ENCODE measurements at places on chromosomes 2 and 18.

DNA sequence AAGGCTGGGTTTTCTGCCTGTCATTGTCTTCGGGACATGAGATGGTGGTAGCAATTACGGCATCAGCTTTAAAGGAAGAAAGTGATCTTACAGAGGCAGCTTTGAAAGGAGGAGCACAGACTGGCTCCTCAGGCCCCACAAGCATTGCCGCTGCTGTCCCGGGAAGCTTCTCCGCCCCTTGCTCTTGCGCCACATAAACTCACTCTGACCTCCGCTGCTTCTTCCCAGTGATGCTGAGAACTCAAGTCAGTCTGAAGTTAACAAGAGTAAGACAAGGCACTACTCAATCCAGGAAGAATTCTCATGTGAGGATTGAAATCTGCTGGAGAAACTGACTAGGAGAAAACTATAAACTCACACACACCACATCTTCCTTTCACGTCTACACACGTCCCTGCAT lies 112.4 kb upstream of the RIOK3 start:
- no peak for DNase-seq

- no peak for DNase-seq
Observed at GRCh38 chr2:132366421-132367180, 50.0 kb upstream of the GPR39 start.

GRCh38 chr2:219501849-219502248 lies 3.2 kb downstream of the GMPPA start:
- DNase-seq: no peak

GRCh38 chr2:36861896-36862295 lies 104.4 kb downstream of the STRN start:
- no peak for DNase-seq

DNA sequence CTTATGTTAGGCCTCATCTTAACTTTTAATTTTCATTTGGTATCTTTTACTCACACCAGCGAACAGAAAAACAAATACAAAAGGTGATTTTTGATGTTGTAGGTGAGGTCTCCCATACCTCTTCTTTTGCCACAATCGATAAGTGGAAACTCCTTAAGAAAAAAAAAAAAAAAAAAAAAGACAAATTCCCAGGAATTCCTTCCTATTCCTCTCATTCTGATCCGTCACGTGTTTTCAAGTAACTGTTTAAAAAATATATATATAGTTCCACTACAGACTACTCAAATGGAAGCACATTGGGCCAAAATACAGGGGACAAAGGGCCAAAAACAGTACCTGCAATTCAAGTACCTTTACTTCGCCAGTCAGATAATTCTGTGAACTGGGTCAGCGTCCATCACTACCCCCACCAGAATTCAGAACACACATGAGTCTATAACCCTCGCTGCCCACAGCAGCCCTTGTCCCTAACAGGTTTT lies 16.5 kb downstream of the NMUR1 start:
- no peak for DNase-seq

GRCh38 chr2:15730545-15731212 lies 139.0 kb downstream of the DDX1 start:
- DNase-seq: no peak

GRCh38 chr2:47344890-47345589 lies 57.9 kb upstream of the MSH2 start:
- DNase-seq: no peak

GRCh38 chr2:72111061-72111460 lies 36.6 kb downstream of the CYP26B1 start:
- no peak for DNase-seq

DNA sequence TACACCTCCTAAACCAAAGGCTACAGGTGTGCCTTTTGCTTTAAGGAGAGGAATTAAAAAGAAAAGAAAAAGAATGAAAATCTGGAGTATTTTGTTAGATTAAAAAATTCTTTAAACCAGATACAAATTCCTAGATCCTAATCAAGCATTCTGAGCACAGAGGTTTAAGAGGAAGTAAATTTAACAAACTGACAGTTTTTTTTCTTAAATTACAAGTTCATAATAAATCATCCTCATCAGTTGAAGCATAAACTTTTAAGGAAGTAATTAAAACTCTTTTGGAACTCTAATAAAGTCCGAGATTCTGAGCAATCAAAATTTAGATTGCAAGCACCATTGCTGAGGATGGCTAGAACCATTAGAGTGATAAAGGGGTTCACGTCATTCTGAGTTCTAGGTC lies 75.1 kb downstream of the POLE4 start:
- no peak for DNase-seq

DNA sequence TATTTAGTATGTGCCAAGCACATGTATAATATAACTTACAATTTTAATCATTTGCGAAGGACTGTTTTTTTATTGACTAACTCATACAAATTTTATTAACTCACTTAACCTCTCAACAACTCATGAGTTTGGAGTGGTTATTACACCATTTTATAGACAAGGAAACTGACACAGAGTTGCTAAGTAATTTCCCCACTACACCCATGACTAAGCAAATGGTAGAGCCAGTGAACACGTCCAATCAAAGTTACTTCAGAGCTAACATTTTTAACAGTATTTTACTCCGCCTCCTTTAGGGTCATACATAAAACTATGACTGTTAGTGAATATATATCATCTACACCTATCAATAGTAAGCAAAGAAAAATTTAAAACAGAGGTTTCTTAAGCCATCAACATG lies 556.7 kb upstream of the FSIP2 start:
- no peak for DNase-seq

GRCh38 chr2:219569635-219570034 lies 1.7 kb downstream of the OBSL1 start:
- DNase-seq: no peak

DNA sequence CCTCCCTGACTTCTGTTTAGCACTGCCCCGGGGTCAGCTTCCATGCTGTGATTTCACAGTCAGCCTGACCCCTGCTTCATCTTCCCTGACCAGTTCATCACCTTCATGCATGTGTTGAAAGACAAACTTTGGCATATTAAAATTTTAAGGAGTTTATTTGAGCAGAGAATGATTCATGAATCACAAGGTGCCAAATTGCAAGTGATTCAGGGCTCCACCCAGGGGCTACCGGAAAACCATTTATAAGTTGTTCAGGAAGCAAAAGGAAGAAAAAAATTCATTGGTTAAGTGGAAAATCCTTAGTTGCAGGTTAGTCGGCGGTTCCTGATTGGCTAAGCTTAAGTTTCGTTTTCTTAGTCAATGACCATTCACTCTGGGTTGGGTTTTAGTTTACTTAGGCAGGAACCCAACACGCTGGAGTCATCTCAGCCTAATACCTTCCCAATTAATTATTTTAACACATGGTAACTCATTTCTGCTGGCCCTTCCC lies 10.6 kb downstream of the IL1F10 start:
- DNase-seq: no peak

DNA sequence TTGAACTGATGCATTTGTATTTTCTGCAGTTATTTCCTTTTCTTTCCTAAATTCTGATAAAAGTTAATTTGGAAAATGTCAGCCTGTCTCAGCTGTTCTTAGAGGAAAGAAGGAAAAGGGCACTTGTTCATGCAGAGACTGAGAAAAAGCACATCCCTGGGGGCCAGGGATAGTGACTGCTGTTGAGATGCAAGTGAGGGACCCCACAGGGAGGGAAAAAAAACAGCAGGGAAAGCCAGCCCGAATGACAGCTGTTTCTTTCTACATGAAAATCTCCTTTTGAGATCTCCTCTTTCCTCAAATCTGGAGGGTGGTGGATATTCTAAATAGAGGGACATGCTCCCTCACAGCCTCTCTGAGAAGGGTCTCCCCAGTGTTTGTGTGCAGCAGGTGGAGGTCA lies 14.0 kb upstream of the MTA3 start:
- no peak for DNase-seq

DNA sequence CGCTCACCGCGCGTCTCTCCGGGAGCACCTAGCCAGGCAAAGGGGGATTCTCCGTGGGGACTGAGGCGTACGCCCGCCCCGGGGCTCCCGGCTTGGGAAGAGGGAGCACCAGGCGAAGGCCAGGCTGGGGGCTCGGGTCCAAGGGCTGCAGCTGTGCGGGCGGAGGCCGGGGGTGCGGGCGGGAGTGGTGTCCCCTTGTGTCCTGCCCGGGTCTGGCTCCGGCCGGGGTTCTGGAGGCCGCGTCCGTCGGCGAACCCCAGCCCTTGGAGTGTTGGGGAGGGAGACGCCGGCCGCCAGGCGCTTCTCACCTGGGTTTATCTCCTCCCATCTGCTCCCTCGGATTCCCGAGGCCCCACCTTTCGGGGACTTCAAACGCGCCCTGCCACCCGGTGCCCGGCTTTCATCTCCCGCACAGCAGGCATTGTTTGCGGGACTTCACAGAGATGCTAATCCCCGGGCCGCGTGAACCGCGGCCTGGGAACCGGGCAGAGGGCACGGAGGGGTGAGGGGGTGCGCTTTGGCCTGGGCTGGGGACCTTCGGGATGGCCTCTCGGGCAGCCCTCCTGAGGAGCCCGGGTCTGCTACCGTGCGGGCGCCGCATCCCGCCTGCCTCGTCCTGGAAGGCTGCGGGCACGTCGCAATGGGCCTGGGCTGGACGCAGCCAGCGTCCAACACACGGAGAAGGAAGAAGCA lies 5.0 kb upstream of the GBX2 start:
- DNase-seq: no peak

GRCh38 chr2:9060819-9061218 lies 57.3 kb upstream of the MBOAT2 start:
- no peak for DNase-seq

- no peak for DNase-seq
Observed at GRCh38 chr2:127106457-127106990, 430 bp downstream of the BIN1 start.

DNA sequence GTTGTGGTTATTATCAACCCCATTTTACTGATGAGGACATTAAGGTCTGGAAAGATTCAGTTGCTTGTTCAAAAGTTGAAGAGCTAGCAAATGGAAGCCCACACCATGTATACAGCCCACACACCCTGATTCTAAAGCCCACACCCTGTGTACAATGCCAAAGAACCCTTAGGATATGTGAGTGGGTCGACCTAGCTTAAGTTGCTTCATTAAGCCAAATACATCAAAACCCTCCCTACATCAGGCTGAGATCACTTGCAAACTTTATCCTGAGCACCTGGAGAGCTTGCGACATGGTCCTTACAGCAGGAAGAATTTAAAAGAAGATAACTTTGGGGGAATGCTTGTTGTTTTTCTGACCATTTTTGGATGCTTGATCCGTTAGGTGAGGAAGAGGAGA lies 435 bp upstream of the ARHGAP25 start:
- no peak for DNase-seq

- no peak for DNase-seq
Observed at GRCh38 chr2:160893581-160893980, 266.6 kb upstream of the TANK start.

GRCh38 chr2:191899410-191899809 lies 52.5 kb upstream of the CAVIN2 start:
- DNase-seq: no peak

DNA sequence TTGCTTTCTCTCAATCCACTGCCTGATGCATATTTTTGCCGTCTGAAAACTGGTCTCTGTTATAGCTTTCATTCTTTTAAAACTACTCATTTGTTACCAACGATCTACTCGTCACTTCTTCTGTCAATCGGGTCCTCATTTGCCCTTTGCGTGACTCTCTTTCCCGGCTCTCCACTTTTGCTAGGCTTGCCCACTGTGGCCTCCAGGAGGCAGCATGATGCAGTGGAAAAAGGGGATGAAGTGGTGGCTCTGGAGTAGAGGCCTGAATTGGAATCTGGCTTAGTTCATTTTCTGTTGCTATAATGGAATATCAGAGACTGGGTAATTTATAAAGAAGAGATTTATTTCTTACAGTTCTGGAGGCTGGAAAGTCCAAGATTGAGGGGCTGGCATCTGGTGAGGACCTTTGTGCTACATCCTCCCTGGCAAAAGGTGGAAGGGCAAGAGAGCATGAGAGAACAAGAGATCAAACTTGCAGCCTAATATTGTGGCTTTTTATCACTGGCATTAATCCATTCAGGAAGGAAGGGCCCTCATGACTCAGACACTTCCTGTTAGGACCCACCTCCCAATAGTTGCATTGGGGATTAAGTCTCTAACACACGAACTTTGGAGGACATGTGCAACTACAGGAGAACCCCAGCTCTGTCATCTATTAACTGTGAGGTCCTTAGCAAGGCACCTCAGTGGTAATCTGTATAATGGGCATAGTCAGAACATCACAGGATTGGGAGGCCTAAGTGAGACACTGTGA lies 15.4 kb downstream of the GDF7 start:
- DNase-seq: no peak

DNA sequence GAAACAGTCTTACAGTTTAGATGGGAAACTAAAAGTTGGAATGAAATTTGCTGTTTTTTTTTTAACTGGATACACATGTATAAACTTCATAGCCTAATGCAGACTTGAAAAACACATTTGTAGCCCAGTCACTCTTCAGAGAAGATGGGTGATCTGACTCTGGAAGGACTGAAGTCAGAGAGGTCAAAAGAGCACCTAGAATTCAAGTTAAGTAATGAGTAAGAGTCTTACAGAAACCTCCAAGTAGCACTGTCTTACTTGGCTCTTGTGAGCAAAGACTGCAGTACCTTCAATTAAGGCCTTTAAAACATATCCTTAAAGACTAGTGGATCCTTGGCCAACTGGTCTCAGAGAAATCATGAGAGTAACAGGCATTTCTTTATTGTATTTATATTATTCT lies 41.9 kb downstream of the TRAPPC8 start:
- DNase-seq: no peak

DNA sequence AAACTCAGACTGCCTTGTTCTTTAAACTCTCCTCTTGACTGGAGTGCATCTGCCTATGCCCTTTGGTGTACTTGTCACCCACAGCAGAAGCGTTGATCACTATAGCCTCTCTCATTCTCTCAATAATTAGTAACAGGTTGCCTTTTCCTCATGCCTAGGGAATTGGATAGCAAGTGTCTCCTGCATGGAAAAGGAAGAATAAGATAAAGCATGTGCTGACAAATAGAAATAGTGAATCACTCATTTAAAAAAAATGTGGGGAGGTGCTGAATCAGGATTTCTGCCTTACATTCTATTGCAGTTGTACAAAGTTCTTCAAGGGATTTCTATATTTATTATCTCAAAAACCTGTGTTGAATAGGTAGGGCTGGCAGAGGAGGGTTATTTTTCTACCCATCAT lies 323.0 kb downstream of the TXNL1 start:
- DNase-seq: no peak

GRCh38 chr2:209125291-209125690 lies 298.6 kb upstream of the MAP2 start:
- DNase-seq: no peak

Data from stimulated activated CD4-positive, alpha-beta T cell treated with anti-CD3 and anti-CD28 coated beads, TNF-alpha, amount 100 ng/mL, for 48 hours (primary cell).